Hippocampal formation (tissue), 2 donors: ENCODE measurements at places on chromosomes 6 and 20.

DNA sequence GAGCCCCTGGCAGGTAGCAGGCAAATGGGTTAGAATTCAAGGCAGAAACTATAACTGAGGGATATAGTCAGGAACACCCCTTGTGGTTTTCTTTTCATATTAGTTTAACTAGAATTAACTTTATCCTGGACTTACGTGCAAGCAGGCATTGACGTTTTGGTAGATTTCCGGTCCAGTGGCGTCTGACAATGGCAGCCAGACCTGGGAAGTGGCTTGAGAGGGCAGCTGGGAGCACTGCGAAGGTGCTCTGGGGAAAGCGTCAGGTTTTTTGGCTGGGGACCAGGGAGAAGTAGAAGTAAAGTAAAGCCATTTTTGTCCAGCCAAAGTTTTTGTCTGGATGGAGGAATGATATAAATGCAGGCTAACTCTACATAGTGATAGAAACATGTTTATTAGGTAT lies 8.4 kb upstream of the ACSS1 start:
- no peak for DNase-seq

- no peak for DNase-seq
These were observed 500.4 kb upstream of the CHD6 start for GRCh38 chr20:42118409-42119125.

DNA sequence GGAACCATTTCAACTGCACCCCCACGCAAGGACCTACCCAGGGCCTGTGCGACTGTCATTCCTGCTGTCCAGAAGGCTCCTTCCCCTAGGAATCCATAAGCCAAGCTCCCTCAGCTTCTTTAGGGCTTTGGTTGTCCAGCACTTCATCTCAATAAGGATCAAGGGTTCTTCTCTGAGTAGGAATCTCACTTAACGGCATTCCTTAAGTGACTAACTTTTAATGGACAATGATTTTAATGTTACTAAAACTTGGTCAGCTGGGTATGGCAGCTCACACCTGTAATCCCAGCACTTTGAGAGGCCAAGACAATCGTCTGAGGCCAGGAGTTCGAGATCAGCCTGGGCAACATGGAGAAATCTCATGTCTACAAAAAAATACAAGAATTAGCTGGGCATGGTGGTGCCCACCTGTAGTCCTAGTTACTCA lies 13.4 kb downstream of the UBE2V1 start:
- no peak for DNase-seq

- DNase-seq: peak; percentile 84
These were observed at the start of the genes CAGE1 and RIOK1 for GRCh38 chr6:7389451-7390225. Gene CAGE1, minus strand, starts transcription at chr6:7389742. Its CDS starts 2,569 bp downstream, at chr6:7387173. Gene RIOK1, plus strand, starts transcription at chr6:7389808. Its CDS starts 195 bp downstream, at chr6:7390003.

- no peak for DNase-seq
These were observed 2.7 kb upstream of the STK4 start for GRCh38 chr20:44963325-44964215.

GRCh38 chr6:119979862-119980261 lies 630.3 kb upstream of the MAN1A1 start:
- no peak for DNase-seq

DNA sequence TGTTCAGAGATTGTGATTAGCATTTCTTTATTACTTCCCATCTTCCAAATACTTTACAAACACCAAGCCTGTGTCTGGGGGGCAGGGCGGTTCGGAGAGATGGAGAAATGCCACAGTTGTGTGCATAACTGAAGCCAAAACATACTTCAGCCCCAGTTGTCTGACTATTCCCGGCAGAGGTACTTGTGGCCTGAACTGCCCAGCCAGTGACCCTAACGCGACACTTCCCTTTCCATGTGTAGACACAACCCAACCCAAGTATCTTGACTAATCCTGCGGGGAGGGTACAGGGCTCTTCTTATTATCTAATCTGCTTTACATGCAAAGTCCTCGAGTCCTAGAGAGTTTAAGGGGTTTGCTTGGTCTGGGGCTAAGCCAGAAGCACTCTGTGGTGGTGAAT lies 46.2 kb downstream of the ISM1 start:
- DNase-seq: no peak

- no peak for DNase-seq
These were observed 21.2 kb downstream of the NEDD9 start for GRCh38 chr6:11211254-11211653.

- no peak for DNase-seq
These were observed 120.8 kb upstream of the TNFAIP3 start for GRCh38 chr6:137746264-137746663.

GRCh38 chr6:137148306-137149034 lies 25.0 kb downstream of the IL22RA2 start:
- no peak for DNase-seq

GRCh38 chr6:148324297-148324985 lies 18.2 kb upstream of the SASH1 start:
- no peak for DNase-seq

- DNase-seq: no peak
These were observed 15.8 kb downstream of the SNX9 start for GRCh38 chr6:157838718-157839430.

GRCh38 chr20:7151676-7152470 lies 384.4 kb downstream of the BMP2 start:
- no peak for DNase-seq

DNA sequence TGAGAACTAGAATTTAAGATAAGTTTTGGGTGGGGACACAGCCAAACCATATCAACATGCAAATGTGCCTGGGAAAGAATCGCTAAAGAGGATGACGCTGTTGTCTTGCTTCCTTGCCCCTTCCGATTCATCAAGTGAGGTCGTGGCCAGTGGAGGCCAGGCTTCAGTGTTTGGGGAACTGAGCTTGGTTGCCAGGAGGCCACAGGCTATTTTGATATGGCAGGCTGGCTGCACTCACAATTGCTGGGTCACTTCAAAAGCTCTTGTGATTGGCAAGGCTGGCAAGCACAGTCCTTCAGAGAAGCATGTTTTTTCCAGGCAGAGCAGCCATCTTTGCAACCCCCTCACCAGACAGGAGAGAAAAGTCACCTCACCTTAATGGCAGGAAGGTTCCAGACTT lies 45.8 kb downstream of the SAMD5 start:
- no peak for DNase-seq

DNA sequence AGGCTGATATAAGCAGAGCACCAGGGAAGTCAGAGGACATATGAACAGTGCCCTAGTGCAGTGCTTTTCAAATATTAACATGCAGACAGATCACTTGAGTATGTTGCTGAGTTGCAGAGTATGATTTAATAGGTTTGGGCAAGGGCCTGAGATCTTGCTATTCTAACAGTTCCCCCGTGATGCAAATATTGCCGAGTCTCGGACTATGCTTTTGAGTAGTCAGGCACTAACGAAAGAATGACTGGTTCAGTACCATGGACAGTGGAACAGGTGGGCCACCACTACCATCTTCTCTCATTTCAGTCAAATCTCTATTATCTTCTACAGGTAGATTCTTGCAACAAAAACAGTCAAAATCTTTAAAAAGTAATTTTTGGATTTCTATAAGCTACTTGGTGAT lies 3.7 kb upstream of the TMEM200A start:
- no peak for DNase-seq

GRCh38 chr6:69179681-69180080 lies 544.6 kb downstream of the ADGRB3 start:
- DNase-seq: no peak

GRCh38 chr6:130927305-130927704 lies 100.1 kb downstream of the SMLR1 start:
- no peak for DNase-seq

- no peak for DNase-seq
These were observed 56.1 kb downstream of the ANKRD6 start for GRCh38 chr6:89489078-89489477.

GRCh38 chr6:139943391-139943790 lies 568.9 kb upstream of the CITED2 start:
- DNase-seq: no peak
